ENCODE measurements at places on chromosomes 7 and 10.
A peak's percentile ranks its signal among the peaks of the same experiment; 100 is the strongest.

- peak; percentile 70 for DNase-seq
Measured at GRCh38 chr7:92751902-92752901, 84.2 kb downstream of the CDK6 start.

GRCh38 chr7:133015888-133016287, 66.0 kb downstream of the CHCHD3 start:
- DNase-seq = no peak

DNA sequence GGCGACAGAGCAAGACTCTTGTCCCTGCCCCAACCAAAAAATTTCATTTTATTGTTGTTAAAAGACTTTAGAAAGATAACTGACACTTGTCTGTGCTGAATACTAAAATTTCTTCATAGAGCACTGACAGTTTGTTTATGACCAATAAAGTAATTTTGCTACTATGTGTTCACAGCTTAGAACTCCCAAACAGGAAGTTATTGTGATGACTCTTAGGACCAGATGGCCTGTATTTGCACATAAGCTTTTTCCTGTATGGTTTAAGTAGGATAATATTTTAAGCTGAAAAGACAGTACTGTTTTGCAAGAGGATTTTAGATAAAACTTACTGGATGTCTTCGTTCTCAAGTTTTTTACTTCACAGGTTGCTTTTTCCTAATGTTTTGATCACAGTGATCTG, 80.7 kb downstream of the MMRN2 start:
- DNase-seq = no peak

DNA sequence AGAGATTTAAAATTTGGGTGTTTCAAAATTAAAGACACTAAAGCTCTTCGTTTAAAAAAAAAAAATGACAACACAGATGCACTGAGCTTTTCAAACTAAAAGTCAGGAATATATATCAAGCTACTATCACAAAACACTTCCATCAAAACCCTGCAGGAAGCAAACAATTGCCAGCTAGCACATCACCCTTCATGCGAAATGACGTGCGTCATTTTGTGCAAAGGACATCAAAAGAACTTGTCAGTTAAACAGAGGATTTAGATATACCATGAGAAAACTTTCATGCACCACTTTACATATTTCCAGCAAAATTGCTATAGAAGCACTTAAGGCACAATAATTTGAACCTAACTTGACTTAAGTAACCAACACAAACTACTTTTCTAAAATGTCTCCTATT, 264.7 kb downstream of the GRM8 start:
- no peak for DNase-seq

DNA sequence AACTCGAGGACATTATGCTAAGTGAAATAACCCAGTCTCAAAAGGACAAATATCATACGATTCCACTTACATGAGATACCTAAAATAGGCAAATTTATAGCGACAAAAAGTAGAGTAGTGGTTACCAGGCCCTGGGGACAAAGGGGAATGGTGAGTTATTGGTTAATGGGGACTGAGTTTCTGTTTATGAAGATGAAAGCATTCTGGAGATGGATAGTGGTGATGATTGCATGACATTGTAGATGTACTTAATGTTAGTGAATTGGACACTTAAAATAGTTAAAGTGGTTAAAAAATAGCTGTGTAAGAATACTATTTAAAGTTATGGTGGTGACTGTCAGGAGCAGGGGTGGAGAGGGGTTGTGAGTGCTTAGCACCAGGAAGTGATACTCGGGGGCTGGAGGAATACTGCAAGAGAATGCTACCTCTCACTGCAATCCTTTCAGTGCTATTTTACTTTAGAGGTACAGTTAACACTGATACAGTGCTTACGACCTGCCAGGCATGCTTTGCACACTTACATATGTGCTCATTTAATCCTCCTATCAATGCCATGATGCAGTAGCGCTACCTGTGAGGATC, 16.7 kb upstream of the TEX36 start:
- no peak for DNase-seq

DNA sequence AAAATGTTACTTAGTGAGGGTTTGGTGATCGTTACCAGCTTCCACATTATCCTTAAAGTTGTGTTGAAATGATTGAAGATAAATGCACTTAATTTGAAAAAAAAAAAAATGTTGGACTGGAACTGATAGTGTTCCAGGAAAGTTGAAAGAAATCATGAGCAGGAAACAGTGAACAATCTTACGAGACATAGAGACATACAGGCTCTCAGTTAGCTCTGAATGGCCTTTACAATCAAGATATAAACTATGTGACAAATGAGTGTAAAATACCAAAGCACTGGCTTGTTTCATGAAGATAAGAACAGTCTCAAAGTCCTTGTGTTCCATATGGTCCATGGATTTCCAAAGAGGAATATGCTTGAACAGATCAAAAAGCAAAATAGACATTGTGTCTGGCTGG, 430.1 kb upstream of the ETV1 start:
- DNase-seq = no peak

DNA sequence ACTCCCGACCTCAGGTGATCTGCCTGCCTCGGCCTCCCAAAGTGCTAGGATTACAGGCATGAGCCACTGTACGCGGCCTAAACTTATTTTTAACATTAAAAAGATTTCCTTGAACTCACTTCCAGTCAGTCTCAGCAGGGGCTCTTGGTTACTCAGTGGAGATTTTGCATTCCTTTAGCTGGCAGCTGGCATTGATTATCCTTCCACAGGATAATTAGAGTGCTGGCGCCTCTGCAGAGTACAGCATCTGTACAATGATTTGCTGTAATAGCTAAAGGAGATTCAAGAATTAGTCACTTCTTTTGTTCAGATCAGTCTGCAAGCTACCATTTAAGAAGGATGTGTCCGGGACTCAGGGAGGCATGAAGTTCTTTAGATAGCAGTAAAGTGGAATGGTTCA, 125.0 kb upstream of the NPY start:
- DNase-seq = peak; percentile 72

DNA sequence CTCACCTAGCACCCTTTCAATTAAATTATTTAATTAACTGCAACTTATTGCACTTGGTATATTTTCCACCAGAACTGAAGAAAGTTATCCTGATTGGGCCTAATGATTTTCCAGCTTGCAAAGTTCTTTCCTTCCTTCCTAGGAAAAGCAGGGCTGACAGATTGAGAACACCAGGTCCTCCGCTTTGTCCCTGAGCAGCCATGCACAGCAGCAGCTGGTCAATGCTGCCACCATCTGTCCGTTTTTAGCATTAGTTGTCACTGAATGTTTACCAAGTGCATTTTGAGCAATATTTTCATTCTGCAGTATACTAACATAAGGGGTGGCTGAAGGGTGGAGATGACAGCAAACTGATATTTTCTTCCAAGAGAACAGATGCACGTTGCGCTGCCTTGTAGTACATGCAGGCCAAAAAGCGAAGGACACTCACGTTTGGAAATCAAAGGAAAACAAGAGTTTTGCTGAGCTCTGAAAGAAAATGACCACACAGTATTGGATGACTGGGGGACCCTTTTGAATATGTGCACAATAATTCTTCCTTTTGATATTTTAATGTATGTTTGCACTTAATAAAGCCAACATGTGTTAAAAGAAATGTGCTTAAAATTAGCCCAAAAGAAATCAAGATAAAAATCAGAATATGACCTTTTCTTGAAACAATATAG, 248.8 kb upstream of the PTN start:
- DNase-seq = peak; percentile 89

DNA sequence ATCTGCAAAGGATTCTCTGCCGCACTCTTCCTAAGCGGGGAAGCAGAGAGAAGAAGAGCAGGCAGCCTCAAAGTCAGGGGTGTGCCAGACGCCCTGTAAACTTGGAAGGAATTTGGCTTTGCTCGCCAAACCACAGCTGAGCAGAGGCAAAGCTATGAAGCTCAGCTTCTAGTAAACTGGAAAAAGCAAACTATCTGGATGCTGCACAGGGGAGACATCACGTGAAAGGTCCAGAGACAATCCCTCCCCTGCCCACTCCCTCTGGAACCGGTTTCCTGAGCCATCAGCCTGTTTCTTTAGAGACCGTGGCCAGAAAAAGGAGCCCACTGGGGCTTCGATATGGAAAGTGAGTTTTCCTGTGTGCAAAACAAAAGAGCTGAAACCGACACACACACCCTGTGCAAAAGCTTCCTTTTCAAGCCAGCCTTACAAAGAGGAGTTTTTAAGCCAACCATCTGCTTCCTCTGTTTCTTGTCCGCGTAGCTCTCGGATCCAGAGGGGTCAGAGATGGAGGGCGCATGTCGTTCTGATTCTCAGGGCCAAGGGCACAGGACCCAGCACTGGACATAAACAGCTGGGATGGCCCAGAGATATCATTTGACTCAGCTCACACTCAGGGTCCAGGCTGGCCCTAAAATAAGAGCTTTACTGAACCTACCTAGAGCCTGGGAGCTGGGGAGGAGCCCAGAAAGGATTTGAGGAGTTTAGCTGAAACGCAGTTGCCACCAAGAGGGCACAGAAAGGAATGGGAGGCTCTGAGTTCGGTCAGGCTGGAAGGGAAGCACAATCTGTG, 58.2 kb upstream of the DNAAF5 start:
- DNase-seq = peak; percentile 88

GRCh38 chr10:92356041-92356440, 65.1 kb downstream of the MARCHF5 start:
- peak; percentile 2 for DNase-seq

- no peak for DNase-seq
Measured at GRCh38 chr7:44217852-44218402, 17.1 kb downstream of the YKT6 start.

- no peak for DNase-seq
Measured at GRCh38 chr7:121837462-121837861, 35.5 kb upstream of the PTPRZ1 start.

DNA sequence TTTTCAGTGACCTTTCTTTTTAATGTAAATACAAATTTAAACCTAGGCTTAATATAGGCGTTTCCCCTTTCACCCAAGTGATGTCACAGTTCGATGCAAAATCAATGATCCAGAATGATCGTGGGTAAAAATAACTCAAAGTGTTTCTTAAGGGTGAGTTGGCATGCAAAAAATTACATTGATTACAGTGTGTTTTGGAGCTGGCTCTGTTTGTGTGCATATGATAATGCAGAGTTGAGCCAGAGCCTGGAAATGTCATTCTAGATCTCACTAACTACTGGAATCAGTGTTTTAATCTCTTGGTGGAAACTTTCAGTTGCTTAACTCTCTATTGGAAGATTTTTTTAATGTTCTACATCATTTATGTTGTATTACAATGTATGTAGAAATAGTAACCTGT, 72.5 kb upstream of the MXI1 start:
- DNase-seq = no peak

DNA sequence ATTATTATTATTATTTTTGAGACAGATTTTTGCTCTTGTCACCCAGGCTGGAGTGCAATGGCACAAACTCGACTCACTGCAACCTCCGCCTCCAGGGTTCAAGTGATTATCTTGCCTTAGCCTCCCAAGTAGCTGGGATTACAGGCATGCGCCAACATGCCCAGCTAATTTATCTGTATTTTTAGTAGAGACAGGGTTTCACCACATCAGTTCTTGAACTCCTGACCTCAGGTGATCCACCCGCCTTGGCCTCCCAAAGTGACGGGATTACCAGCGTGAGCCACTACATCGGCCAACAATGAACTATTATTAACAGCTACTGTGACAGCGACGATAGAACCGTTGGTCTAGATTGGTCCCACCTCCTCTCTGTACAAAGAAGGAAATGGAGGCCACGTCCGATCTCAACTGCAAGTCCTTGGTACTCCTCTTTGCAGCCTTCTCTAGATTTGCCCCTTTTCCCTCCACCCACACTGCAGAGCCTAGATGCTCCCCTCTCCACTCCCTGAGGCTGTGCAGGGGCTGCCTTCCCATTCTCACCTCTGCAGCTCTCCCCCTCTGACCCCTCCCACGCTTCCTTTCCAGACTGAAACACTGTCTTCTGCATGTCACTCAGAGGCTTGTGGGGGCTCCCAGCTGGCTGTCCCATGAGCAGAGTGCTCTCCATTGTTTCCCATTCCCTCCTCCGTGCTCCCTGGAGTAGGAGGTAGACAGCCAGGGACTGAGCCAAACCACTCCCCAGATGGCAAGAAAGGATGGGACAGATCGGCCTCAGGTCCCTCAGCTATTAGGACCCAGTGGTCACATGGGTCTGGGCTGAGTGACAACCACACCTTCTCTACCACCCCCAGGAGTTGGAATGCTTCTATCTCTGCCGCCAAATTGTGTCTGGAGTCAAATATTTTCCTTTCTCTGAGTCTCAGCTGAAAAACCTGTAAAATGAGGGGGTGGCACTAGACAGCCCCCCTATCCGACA, 2.3 kb downstream of the LOXL4 start:
- peak; percentile 29 for DNase-seq

GRCh38 chr10:76210211-76210610, 778.8 kb downstream of the LRMDA start:
- DNase-seq = no peak

DNA sequence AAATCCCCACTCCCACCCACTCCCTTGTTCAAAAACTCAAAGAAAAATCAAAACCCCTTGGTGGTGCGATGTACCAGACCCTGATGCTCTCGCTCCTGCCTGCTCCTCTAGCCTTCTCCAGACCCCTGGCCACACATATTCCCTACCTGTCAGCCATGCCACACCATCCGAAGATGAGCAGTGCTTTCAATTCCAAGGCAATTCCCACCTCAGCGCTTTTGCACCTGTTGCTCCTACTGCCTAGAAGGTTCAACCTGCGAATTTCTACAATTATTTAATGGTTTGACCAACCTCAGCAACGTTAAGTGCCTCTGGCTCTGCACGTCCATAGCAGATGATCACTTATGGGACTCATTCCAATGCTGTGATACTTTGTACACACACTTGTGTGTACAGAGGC, 11.1 kb downstream of the SLC16A12 start:
- no peak for DNase-seq

DNA sequence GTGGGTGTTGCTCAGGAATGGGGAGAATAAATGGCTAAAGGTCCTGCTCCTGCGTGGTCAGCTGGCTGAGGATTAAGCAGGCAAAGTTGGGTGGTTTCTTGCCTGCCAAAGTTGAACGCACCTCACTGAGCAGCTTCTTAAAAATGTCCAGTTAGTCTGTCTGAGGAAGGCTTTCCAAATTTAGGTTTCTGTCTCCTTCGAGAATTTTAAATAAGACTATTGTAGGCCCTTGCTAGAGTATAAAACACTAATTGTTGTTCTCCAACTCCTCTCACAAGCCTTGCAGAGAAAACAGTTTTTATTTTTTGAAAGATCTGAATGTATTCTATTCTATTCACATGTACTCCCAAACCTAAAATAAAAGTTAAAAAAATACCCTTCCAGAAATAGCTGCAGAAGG, 122.0 kb upstream of the LAMB4 start:
- no peak for DNase-seq

DNA sequence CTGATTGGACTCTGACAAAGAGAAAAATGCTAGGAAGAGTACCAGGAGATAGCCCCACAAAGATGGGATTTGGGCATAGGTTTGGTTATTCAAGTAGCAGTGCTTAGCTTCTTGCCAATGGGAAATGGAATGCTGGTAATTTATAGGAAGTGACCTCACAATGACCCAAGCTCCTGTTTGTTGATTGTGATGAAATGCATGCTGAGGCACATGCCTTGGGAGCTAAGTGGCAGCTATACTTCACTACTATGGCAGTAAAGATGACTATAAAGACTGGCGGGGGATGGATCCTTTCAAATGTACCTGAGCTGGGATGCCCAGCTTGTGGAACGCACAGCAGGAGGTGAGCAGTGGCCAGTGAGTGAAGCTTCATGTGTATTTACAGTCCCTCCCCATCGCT, 153.8 kb downstream of the ZNF22 start:
- DNase-seq = no peak

- peak; percentile 77 for DNase-seq
Measured at GRCh38 chr7:74479066-74479781, 25.5 kb downstream of the GTF2IRD1 start.

GRCh38 chr7:29194594-29195427, at the start of gene CHN2:
Gene CHN2, plus strand, starts transcription at chr7:29194775.
- peak; percentile 66 for DNase-seq
